ENCODE measurements at places on chromosomes 13 and 19. TPM values are rescaled to one million over a fixed set of nuclear protein-coding genes. Genes with fewer than 3 reads are reported as not detected.

DNA sequence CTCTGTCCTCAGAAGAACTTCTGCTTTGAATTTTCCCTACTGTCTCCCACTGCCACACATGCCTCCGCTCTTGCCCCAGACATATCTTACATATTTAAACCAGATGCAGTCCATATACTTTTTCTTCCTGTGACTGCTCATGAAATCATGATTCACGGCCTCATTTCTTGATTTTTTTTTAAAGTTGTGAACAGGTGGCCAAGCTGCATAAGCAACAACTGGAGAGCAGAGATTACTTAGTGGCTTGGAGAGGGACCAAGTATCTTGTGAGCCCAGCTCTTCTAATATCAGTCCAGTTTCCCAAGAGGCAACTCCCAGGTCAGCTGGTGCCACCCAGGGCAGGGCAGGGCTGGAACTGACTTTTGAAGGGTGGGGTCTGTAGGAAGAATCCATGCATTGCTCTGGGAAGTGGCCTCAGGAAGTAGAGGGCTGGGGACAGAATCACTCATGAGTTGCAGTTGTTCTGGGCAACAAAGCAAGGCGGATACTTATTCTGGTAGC is 152.4 kb downstream of the LMO7 start:
- peak; percentile 83 for DNase-seq

DNA sequence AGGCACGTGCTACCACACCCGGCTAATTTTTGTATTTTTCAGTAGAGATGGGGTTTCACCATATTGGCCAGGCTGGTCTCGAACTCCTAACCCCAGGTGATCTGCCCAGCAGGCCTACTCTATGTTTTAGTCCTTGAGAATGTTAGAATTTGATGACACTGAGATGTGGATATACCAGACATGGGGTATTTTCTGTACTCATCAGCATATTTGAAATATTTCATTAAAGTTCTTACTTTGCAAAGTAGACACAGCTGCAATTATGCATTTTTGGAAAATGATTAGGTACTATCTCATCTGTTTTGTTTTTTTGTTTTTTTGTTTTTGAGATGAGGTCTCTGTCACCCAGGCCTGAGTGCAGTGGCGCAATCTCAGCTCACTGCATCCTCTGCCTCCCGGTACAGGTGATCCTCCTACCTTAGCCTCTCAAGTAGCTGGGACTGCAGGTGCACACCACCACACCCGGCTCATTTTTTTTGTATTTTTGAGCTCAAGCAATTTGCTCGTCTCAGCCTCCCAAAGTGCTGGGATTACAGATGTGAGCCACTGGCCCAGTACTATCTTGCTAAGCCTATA is 12.7 kb downstream of the SPINT2 start:
- no peak for DNase-seq

The GJB2 gene
- polyA plus RNA-seq: 11.0 TPM

The CAPN12 gene
- polyA plus RNA-seq: 1.1 TPM

The LRFN3 gene
- polyA plus RNA-seq: 5.6 TPM

DNA sequence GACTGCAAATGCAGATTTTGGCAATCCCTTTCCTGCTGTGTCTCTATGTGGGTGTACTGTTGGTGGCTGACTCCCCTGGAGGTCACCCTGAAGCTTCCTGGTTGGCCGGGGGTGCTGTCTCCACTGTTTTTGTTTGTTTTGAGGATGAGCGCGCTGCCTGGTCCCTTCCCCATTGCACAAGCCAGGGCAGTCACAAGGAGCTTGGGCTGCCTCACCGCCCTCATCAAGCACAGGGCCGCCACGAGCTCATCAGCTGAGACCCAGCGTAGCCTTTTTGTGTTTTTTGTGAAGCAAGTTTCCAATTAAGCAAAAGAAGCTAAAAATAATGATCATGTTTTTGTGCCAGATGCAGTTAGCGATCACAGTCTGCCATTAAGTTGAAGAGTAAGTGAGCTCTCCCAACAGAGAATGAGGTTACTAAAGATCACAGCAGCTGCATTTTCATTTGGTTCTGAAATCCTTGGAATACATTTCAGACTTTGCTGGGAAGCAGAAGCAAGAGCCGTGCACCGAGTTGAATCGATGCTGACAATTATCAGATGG is 57.8 kb downstream of the GGACT start:
- DNase-seq: peak; percentile 61

- DNase-seq: no peak
Measured at GRCh38 chr13:110509971-110510786, 51.3 kb downstream of the RAB20 start.

- DNase-seq: no peak
Measured at GRCh38 chr19:22595918-22596341, 38.2 kb upstream of the ZNF492 start.

The NCR1 gene
- polyA plus RNA-seq: 0.11 TPM

DNA sequence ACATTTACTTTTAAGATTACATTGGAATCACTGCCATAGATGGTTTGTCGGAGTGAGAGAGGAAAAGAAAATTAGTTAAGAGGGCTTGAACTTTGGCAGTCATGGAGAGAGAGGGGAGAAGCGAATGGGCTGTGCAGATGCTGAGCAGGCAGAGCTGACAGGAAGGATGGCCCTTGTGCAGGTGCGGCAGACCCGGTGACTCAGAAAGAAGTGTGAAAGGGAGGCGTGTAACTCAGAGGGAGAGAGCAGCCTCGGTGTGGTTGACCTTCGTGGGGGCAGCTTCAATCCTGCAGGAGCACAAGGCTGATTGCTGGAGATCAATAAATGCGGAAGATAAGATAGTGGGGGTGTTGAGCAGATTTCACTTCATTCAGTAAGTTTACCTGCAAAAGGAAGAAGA is 76.9 kb downstream of the TNFSF13B start:
- DNase-seq: no peak

GRCh38 chr19:9906475-9907087 is 29.7 kb downstream of the OLFM2 start:
- DNase-seq: peak; percentile 57

The MAP4K1 gene
- 2.7 TPM for polyA plus RNA-seq

The TLE2 gene
- polyA plus RNA-seq: 28.2 TPM

The CD79A gene
- polyA plus RNA-seq: 0.74 TPM

- DNase-seq: no peak
Measured at GRCh38 chr19:18230941-18231734, 4.9 kb upstream of the PDE4C start.

- DNase-seq: no peak
Measured at GRCh38 chr19:3978145-3978544, 7.1 kb downstream of the EEF2 start.

DNA sequence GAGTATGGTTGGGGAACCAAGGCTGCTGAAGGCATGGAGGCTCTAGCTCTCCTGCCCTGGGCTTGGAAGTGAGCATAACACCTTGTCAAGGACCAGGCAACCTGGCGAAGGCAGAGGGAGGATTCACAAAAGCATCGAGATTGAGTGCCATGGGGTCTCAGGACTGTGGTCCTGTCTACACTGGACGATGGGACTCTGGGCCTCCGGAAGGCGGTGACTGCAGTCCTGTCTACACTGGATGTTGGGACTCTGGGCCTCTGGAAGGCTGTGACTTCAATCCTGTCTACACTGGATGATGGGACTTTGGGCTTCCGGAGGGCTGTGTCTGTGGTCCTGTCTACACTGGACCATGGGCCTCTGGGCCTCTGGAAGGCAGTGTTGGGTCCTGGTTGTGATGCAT is 290.4 kb downstream of the TEX29 start:
- no peak for DNase-seq
